Neural cell (in vitro differentiated cells): ENCODE measurements at places on chromosomes 4 and X. TPM values are rescaled to one million over a fixed set of nuclear protein-coding genes. Genes with fewer than 3 reads are reported as not detected.

The GPR173 gene
- polyA plus RNA-seq = 26.9 and 30.8 TPM in 2 replicates

The PAPSS1 gene
- 204 and 216 TPM in 2 replicates for polyA plus RNA-seq

The GSX2 gene
- polyA plus RNA-seq = 0.48 and 0.87 TPM in 2 replicates

The RS1 gene
- not detected in 2 replicates for polyA plus RNA-seq
